ENCODE measurements at places on chromosomes 7 and 10.
A peak's percentile ranks its signal among the peaks of the same experiment; 100 is the strongest.

- DNase-seq = no peak
Observed at GRCh38 chr10:110762109-110762848, 109.4 kb upstream of the PDCD4 start.

DNA sequence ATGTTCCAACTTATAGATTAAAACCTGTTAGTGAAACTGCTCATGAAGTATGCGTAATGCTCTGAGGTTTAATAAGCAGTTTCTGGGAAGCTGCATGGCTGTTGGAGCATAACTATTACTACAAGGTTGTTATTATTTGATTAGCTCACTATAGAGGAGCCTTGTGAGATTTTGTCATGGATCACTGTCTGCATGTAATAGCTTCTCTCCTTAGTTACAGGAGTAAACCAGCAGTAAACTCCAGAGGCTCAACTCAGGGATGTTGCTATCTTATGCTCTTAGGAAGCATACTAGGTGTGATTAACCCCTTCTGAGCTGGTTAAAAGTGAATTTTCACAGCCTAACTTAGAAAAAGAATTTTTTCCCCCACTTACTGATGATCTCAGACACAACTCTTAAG lies 63.6 kb upstream of the IFRD1 start:
- DNase-seq = no peak

DNA sequence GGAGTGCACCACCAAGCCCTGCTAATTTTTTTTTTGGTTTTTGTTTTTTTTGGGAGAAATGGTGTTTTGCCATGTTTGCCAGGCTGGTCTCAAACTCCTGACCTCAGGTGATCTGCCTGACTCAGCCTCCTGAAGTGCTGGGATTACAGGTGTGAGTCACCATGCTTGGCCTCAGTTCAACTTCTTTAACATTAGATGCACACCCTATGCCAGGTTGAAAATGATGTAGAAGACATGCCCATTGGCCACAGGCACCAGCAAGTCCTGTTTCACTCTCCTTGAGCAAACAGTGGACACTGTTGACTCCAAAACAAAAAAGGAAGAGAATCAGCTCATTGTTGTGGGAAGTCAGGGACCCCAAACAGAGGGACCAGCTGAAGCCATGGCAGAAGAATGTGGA lies 1205.3 kb downstream of the REEP3 start:
- DNase-seq = no peak

DNA sequence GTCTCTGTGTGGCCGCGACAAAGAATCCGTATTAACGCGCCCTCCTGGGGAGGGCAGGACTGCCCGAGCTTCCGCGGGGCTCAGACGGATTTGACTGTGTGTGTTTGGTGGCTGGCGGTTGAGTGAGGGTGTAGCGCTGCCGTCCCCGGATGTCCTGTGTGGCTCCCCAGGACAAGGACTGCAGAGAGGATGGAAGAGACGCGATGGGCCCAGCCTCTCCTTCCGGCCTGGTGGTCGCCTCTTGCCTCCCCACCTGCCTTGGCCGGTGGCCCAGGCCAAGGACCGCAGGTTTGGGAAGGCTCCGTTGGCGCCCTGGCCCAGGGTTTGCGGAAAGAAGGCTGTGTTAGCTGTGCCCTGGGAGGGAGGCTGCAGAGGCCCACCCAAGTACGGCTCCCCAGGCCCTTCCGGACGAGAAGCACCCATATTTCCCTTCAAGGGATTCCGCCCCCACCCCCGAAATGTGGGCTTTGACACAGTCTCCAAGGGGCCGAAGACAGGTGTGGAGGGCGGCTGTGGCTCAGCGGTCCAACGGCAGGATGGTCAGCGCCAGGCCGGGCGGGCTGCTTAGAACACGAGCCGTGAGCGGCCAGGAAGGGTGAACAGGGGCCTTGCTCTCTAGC lies 2.3 kb downstream of the UNCX start:
- no peak for DNase-seq

GRCh38 chr7:142914121-142914520 lies 19.4 kb downstream of the TRPV5 start:
- DNase-seq = no peak

GRCh38 chr10:52258799-52259425 lies 55.2 kb upstream of the DKK1 start:
- DNase-seq = no peak

DNA sequence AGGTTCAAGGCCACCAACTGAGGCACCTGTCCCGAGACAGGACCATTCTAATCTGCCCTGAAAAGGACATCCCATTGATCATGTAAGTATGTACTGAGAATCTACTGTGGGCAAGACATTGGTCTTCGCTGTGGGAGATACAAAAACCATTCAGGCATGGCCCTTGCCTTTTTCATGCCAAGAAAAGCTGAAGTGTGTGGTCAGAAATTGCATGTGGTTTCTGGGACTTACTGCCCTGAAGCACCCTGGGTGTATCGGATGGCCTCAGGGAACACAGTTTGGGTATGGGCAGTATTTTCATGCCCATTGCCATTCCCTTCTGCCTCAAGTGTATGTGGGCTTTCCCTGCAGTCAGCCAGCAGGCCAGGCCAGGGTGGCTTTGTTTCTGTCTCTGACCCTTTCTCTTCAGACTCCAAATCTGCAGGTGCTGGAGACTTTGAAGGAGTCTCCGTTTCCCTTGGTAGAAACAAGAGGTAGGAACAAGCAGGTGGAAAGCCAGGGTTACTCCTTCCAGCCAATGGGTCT lies 285.7 kb downstream of the ZEB1 start:
- DNase-seq = no peak

GRCh38 chr7:157116762-157117161 lies 22.0 kb upstream of the UBE3C start:
- no peak for DNase-seq

DNA sequence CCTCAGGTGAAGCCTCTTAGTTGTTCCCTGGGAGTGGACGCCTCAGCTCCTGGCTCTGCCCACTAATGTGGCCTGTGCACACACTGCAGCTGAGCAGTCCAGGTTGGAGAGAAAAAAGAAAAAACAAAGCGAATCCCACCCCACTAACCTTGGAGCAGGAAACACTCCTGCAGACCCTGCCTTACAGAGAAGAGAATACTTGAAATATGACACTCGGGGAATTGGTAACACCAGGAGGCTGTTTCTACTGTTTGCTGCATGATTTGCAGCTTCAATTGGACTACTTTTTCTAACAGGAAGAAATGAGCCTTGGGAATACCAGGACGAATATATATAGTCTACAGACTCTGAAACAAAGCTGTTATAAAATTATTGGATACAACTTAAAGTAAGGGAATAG lies 22.2 kb downstream of the CDHR3 start:
- DNase-seq = no peak

DNA sequence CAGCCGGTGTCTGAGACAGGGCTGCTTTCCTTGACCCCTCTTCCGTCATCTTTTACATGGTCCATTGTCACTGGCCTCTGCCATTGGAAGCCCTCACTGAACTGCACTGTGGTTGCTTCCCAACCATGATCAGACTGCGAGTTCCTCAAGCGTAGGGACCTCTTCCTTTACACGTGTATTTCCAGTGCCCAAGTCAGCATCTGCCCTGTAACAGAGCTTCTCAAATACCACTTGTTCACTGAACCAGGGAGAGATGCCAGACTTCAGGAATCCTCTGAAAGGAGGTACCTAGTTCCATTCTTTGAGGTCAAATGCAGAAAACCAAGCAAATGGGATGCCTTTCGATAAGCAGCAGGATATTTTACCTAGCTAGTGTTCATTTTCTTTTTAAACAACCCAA lies 145.1 kb downstream of the NRP1 start:
- no peak for DNase-seq

- no peak for DNase-seq
Observed at GRCh38 chr7:24732646-24733413, 24.4 kb downstream of the GSDME start.

GRCh38 chr7:67006965-67007364 lies 10.3 kb downstream of the TYW1 start:
- no peak for DNase-seq

GRCh38 chr10:24418532-24418931 lies 209.6 kb downstream of the KIAA1217 start:
- DNase-seq = no peak

DNA sequence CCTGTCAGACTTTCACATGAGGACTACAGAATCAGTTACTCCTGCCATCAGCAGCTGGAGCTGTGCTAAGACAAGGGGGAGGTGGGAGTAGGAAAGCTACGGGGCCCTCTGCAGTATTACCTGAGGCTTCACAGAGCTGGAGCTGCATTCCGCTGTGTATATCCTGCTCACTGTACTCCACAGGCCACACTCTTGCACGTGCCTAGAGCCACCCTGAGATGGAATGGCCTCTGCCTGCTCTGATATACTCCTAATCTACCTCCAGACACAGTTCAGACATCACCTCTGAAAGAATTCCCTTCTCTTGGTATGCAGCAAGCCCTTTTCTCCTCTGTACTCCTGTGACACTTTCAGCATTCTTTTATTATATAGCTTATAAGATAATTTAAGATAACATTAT lies 34.8 kb downstream of the TRDMT1 start:
- no peak for DNase-seq

DNA sequence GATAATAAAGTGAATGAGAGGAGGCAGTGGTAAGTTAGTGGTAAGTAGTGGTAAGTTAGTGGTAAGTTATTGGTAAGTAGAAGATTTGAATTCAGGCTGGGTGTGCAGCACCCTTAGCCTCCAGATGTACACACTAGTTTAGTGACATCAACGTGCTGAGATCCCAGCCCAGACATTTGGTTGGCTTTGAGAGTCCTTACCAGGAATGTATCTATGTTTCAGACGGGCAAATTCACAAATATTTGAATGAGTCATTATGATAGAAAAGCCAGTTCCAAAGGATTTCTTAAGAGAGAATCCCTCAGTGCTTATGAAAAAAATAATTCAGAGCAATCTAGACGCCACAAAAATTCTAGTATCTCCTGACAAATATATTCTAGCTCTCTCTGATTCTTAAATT lies 70.0 kb downstream of the ARL4A start:
- no peak for DNase-seq

DNA sequence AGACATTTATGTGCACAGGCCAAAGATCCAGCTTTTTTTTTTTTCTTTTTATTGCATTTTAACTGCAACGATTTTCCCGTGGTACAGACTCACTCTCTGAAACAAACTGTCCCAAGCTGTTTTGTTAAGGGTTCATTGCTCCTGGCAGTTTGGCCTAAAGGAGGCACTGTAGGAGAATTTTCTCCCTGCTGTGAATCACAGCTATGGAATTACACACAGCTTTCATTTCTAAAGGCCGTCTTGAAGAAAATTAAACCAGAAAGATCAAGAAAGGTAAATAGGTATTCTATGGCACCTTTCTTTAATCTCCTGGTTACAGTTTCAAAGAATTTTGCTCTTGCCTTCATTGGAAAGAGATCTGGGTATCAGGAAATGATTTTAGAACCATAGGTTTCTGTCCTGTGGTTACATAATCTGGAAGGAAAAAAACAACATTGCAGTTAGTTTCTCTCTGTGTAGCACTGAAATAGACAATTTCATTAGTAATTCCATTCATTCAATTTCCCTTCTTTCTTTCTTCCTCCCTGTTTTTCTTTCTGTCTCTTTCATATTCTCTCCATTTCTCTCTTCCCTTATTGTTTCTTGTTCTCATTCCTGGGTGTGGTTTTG lies 51.2 kb downstream of the PDK4 start:
- peak; percentile 41 for DNase-seq

GRCh38 chr7:80500325-80500724 lies 11.5 kb downstream of the GNAT3 start:
- no peak for DNase-seq

- DNase-seq = no peak
Observed at GRCh38 chr7:20395104-20395503, 64.4 kb downstream of the ITGB8 start.

DNA sequence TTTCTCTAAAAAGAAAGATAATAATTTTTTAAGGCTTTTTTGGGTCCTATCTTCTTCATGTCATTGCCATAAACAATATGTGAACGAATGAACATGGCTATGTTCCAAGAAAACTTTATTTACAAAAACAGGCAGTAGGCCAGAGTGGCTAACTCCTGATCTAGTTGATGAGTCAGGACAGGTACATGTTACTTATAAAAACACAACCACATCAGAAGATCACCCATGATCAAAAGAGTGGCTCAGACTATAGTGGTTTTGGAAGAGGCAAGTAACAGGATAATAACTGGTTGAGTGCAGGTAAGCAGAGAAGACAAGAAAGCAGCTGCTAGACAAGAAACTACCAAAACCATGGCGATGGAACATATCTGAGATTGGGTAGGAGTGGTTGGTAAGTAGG lies 468.7 kb downstream of the KCNMA1 start:
- DNase-seq = no peak

DNA sequence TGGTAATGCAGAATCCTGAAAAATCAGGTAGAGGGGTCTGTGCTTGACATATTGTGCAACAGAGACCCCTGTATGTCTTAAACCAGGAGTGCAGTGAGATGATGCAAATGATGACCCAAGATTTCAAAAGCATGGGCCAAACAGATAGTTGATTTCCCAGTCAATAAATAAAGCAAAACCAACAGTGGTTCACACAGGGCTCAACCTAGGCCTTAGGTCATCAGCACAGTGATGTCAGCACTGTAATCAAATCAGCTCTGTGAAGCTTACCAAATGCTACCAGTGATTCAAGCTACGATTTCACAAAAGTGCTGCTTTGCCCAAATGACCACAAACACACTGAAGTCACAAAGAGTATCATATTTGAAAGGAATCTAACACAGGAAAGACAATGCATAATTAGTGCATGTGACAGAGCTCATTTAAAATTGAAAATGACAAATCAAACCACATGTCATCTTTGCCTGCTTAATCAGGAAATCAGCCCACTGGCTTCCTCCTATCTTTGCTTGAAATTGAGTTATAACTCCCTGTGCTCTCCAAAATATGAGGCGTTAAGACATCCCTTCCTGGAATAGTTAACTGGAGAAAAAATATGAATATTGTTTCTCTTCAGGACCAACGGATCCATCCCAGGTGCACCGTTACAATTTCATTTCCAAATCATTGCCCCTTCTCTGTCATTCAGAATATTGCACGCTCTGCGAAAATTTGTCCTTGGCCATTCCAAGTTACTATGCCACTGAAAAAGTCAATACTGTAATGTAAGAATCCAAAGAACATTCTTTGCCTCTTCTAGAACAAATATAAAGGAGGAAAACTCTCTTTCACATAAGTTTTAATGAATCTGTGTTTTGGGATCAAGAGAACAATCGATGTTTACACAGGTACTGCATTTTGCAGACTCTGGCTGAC lies 41.9 kb upstream of the ASL start:
- no peak for DNase-seq

Data from HuH-7.5 (cell line).